NCI-H1930 (cell line): ENCODE measurements at places on chromosomes 2 and 18.

DNA sequence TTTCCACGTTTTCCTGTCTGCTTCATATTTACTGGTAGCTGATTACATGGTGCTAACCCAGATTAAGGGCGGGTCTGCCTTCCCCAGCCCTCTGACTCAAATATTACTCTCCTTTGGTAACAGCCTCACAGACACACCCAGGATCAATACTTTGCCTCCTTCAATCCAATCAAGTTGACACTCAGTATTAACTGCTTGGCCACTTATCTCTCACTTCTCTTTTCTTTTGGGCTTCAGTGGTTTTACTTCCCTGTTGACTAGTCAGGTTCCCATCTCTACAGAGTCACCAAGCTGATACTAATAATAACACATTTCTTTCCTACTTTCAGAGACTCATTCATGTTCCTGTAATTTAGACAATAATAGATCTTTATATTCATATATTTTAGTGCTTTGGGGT is 302.2 kb upstream of the MAP2 start:
- DNase-seq = no peak

- peak; percentile 85 for DNase-seq
Observed at GRCh38 chr2:61763605-61764034, 90.2 kb downstream of the FAM161A start.

- DNase-seq = no peak
Observed at GRCh38 chr2:142190805-142191204, 60.0 kb upstream of the LRP1B start.

- no peak for DNase-seq
Observed at GRCh38 chr18:79681484-79682387, 2.1 kb downstream of the CTDP1 start.

- no peak for DNase-seq
Observed at GRCh38 chr18:54968807-54969206, 9.5 kb upstream of the CCDC68 start.

DNA sequence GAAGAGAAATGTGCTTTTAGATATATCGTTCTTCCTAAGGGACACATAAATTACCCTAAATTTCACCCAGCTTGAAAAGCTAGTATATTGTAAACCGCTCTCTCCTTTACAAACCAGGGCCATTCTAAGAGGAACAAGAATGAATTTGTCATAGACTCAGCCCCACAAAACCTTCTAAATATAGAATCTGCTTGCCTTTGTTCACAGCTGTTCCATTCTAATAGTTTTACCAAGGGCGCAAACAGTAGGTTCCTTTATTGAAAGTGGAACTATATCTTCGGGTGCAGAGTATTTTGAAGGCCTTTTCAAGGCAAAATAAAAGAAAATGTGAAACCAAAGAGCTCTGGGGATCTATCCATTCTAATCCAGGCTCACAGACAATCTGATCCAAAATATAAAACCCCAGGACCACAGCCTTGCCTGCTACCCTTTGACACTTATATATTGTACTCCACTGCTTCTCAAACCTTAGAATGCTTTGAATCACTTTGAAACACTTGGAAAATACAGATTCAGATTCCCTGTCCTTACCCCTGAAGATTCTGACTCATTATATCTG is 316.8 kb downstream of the PAX3 start:
- no peak for DNase-seq

- DNase-seq = no peak
Observed at GRCh38 chr2:239460780-239461179, 60.0 kb upstream of the HDAC4 start.

GRCh38 chr2:129798301-129798581 is 181.2 kb upstream of the RAB6C start:
- no peak for DNase-seq

DNA sequence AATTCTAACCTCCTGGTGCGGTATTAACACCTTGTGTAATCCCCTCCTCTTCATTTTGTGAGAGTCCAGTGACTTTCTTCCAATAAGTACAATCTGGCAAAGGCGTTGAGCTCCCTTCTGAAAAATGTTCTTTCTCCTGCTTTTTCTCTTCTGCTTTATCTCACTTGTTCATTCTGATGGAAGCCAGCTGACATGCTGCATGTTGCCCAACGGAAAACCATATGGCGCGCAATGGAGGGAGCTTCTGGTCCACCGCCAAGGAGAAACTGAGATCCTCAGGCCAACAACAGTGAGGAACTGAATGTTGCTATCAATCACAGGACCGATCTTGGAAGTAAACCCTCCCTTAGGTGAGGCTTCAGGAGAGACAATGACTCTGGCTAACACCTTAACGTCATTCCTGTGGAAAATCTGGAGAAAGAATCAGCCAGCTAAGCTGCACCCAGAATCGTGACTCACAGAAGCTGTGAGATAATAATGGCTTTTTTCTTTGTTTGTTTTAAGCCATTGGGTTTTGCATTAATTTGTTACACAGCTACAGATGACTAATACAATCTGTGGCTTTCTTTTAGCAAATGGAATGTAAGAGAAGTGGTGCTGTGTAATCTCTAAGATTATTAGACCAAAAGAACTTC is 1323.9 kb upstream of the DDX18 start:
- no peak for DNase-seq

- no peak for DNase-seq
Observed at GRCh38 chr18:50614838-50615237, 55.0 kb downstream of the MAPK4 start.

DNA sequence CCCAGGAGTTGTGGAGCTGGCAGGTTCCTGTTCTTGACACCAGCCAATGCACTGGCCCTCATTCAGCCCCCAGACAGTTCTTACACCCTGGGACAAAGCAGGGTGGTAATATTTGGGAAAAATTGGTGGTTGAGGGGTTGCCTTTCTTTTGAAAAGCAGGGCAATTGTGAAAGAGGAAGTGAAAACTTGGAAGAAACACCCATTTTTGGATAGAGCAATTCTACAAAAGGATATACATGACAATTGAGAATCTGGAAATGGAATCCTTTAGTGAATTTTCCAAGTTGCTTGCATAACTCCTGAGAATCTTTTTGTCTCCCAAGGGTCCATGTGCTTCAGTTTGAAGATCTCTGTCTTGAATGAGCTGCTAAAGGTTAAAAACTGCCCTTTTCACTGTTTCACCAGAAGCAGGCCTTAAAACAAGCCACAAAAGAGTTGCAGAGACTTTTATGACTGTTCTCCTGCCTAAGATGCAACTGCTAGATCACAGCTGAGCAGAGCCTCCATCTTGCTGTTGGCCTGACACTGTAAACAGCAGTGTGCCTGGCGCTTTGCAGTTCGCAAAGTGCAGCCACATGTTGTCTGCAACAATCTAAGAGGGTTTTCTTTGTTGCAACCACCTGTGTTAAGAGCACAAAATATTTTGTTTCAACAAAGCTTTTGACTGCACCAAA is 11.8 kb downstream of the COL4A4 start:
- DNase-seq = no peak

DNA sequence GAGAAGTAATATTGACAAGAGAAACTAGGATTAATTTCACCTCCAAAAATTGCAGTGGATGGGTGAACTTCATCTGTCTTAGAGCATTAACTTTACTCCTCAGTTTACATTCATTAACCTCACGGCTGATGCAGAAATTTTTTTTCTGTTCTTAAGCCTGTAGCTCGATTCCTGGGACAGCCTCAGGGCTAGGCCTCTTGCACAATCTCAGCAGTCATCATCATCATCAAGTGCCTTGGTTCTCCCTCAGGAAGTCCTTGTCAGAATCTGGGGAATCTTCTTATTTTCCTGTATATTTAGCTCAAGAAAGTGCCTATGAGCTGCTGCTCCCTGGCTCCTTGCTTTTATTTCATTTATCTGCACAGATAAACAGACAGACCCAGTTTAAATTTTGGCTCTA is 1272.2 kb upstream of the LRRTM1 start:
- DNase-seq = no peak

DNA sequence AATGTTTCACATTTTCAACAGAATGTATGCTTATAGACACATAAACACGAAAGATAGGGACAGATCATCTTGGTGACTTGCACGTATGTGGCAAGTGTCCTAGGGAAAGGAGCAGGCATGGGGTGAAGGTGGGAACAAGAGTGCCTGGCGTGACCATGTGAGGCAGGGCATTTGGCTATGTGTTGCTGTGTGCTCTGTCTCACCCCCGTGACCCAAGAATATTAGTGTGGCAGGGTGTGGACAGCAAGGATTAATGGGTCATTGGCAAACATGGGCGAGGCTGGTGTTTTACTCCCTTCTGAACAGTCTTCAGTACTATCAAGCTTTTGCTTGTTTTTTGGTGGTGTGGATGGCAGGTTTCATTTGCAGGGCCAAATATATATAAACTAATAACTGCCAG is 1.3 kb upstream of the VWA3B start:
- DNase-seq = no peak

DNA sequence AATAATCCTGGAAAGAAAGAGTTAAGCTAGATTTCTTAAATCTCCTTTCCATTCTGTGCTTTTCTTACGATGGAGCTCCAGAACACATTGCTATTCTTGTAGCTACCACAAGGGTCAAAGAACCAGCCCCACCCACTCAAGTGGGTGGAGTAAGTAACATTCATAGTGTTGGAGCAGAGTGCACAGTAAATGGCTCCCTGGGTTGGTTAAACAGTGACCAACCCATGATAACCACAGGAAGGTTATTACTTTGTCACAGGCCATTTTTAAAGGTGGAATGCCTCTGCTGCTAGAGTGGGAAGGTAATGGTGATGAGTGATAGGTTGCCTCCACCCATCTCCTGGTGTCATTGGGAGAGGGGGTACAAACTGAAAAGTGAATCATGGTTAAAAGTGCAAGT is 13.9 kb downstream of the ARPC2 start:
- DNase-seq = no peak

GRCh38 chr2:230714136-230714480 is 1.5 kb downstream of the CAB39 start:
- DNase-seq = no peak

DNA sequence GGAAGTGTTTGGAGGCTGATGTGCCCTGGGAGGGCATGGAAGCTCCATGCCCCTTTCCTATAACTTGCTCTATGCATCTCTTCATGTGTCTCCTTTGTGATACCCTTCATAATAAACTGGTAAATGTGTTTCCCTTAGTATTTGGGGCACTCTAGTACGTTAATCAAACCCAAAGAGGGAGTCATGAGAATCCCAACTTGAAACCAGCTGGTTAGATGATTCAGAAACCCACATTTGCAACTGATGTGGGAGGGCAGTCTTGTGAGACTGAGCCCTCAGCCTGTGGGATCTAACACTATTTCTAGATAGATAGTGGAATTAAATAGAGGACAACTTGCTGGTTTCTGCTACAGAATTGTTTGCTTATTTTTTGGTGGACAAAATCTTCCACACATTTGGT is 20.3 kb downstream of the ANKRD30B start:
- no peak for DNase-seq

- DNase-seq = no peak
Observed at GRCh38 chr2:226407135-226407534, 392.5 kb downstream of the IRS1 start.

- DNase-seq = no peak
Observed at GRCh38 chr2:233117811-233118647, 57.9 kb downstream of the INPP5D start.

DNA sequence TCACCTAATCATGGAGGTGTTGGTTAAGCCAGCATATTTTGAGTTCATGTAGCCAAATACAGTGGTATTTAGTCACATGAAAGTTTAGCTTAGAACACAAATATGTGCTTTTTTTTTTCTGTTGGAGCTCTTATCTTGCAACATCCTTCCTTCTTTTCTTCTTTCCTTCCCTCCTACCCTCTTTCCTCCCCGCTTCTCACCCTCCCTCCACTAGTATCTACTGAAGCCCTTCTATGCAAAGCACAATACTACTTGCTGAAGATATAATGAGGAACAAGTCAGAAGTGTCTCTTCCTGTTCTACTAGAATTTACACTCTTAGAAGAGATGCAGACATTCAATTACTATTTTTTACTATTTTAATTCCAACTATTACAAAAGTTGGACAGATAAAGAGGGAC is 105.0 kb upstream of the ITGA4 start:
- no peak for DNase-seq

GRCh38 chr2:217510771-217511291 is 492.0 kb downstream of the TNS1 start:
- DNase-seq = peak; percentile 29

GRCh38 chr2:72953528-72953927 is 36.2 kb downstream of the EMX1 start:
- DNase-seq = no peak

DNA sequence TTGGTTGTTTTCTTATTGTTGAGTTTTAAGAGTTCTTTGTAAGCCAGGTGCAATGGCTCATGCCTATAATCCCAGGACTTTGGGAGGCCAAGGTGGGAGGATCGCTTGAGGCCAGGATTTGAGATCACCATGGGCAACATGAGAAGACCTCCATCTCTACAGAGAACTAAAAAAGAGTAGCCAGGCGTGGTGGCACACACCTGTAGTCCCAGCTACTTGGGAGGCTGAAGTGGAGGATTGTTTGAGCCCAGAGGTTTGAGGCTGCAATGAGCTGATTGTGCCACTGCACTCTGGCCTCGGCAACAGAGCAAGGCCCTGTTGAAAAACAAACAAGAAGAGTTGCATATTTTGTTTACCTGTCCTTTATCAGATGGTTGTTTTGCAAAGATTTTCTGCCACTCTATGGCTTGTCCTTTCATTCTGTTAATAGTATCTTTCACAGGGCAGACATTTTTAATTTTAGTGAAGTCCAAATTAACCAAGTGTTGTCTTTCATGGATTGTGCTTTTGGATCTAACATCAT is 46.2 kb downstream of the UGGT1 start:
- no peak for DNase-seq

DNA sequence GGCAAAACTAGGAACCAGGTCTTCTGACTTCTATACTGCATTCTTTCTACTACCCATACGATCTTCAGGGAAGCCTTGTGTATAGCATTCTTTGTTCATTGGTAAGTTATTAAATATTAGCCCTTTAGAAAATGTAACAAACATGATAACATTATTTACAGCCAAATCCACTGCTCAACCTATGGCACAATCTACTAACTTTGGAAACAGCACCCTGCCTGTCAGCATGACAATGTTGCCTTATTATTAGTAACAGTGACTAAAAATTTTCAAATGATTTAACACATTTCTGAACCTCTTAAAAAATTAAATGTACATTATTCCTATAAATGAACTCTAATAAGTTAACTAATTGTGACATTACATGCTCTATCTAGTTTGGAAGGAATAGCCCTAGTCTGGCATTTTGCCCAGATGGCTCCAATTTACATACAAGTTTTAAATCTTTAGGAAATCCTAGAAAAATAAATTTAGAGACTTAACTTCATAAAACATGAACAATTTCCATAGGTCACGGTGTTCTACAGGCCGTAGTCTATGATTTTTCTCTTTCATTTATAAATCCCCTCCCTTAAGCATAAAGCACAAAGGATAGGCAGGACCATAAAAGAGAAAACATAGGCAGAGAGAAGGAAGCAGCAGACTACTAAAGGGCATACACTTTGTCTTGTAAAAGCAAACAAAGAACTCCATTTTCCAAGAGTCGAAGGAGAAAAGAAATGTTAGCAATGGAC is 33.7 kb downstream of the YES1 start:
- DNase-seq = no peak

- DNase-seq = no peak
Observed at GRCh38 chr2:154724194-154724797, 25.8 kb downstream of the KCNJ3 start.

DNA sequence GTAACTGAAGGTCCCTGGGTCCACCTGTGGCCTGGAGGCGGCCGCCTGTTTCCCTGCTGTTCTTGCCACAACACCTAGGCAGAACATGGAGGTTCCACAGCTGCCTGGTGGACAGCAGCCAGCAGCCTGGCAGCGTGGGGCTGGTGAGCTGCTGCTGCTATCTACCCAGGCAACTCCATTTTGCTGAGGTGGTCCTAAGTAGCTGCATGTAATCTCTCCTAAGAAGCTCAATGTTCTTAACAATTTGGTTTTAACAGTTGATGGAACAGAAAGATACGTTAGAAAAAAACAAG is 66.7 kb downstream of the NDUFA10 start:
- DNase-seq = no peak
